ENCODE measurements at places on chromosomes 2 and 18.
A peak's percentile ranks its signal among the peaks of the same experiment; 100 is the strongest.

DNA sequence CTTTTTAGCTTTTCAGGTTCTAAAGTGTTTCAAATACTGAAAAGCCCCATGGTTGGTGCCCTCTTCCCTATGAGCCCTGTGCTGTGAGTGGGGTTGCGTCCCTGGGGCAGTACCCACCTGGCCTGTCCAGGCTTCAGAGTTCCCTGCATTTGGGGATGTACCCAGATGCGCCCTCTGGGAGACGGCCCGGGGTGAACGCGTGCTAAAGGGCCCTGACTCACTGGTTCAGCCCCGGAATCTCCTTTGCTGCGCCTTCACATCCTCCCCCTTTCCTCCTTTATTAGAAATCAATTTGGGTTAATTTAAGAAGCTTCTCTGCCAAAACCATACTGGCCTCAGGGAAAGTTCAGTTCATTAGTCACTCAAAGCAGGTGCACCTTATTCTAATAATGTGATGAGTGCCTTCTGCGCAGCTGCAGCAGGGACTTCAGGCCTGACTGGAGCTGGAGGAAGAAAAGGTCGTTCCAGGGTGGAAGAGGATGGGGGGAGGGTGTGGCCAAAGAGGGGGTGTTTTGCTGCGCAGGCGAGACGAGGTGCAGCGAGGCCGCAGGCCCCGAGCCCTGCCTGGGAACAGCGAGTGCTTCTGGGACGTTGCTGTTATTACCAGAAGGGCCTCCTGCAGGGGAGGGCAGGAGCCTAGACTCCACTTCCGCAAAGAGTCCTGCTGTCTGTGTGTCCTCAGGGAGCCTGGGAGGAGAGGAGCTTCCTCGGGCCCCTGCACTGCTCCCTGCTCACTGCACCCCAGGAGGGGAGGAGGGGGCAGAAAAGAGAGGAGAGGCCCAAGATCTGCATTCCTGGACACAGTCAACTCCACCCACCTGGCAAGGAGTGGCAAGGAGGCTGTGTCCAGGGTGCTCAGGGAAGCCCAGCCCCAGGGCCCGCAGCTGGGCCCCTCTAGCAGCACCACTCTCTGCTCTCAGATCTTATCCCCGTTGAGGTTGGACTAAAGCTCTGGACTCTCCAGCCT, 223.2 kb upstream of the PXDN start:
- no peak for DNase-seq

DNA sequence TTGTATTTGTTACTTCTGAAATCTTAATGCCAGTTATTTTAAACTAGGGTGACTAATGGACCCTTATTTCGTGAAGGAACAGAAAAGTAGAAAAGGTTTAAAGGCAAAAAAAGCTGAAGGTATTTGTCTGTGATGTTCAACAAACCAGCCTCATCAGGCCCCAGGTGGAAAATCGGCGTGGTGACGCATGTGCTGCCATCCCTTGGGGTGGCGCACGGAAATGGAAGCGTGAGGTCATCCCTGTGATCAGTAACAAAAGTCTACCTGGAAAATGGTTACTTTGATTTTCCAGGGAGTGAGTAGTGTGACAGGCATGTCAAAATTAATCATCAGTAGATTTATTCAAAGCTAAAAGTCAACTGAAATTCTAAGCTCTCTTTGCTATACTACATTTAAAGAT, 313.2 kb downstream of the GBX2 start:
- no peak for DNase-seq

DNA sequence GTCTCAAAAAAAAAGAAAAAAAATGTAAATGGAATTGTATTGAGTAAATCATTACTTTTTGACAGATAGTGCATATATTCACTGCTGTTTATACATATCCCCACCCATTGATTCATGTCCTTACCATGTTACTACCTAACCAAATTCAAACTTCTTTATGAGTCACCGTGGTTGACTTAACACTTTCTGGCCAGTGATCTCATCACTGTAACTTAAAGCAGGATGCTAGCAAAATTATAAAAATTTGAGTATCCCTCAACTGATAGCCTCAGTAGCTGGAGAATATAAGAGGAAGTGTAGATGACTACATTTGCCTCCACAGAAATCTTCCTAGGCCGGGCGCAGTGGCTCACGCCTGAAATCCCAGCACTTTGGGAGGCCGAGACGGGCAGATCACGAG, 13.4 kb downstream of the CNOT9 start:
- peak; percentile 82 for DNase-seq

GRCh38 chr18:56615738-56616520, 22.5 kb downstream of the TXNL1 start:
- DNase-seq: no peak

GRCh38 chr2:120044336-120044735, 31.5 kb downstream of the EPB41L5 start:
- no peak for DNase-seq
